NCI-H1930 (cell line): ENCODE measurements at places on chromosomes 6 and 20.

DNA sequence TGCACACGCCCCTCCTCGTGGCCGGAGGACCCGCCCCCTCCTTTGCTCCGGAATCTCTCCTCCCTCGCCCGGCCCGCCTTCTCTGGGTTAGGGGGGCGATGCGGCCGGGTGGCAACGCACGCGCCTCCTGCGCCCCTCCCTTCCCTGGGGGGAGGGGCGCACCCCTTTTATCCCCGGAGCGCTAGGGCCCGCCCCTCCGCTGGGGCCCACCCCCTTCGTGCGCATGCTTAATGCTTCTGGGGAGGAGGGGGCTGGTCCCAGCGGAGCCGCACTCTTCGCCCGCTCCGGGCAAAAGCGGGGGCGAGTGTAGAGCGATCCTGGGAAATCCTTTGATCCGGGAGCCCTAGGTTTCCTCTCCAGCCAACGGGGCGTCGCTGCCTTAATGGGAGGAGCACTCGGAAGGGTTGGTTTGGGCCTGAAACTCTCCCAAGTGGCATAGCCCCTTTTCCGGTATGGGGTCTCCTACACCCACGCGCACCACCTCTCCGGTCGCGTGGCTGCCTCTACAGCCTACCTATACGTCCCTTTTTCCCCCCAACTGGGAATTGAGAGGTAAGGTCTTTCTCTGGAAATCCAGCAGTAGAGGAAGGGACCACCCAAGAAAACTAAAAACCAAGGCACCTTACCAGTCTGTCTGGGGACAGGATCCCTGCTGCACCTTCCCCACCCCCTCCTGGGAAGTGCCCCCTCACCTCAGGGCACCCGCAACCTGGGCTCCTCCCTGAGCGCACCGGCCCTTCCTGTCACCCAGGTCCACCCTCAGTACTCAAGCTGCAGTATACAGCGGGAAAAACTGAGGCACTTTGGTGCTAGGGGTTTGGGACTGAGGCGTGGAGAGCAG is 2.1 kb downstream of the SOX12 start:
- DNase-seq: peak; percentile 89

DNA sequence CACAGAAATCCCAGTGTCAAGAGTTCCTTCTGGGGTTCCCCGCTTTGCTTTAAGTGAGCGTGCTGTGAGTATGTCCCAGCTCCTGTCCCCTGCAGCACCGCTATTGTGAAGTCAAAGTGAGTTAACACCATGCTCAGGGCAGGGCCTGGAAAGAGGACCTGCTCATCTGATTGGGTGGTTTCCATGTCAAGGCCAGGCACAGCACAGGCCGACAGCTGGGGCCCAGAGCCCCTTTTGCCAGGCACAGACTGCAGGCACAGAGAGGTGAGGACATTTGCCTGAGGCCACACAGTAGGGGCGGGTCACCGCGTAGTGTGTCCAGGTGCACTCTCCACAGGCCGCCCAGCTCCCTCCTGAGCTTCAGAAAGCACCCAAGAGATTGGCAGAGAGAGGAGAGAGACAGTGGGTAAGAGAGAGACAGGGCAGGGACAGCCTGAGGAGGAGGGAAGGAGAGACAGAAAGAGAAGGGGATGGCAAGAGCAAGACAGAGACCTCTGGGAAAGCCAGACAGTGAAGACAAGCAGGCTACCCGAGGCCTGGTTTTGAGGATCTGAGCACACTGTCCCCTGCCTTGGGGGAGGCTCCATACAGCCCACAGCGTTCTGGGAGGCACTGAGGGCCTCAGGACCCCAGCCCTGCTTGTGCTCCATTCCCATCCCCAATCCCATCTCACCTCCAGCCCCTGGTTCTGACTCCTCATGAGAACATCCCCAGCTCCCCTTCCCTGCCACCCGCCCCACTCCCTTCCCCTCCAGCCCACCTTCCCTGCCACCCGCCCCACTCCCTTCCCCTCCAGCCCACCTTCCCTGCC is 6.5 kb upstream of the BPIFB1 start:
- DNase-seq: no peak

- DNase-seq: peak; percentile 79
These were observed at the start of gene KCNG1 for GRCh38 chr20:51022803-51023616. TSS of gene KCNG1 (minus strand) at chr20:51023107. CDS start at chr20:51010338, 12,769 bp downstream.

DNA sequence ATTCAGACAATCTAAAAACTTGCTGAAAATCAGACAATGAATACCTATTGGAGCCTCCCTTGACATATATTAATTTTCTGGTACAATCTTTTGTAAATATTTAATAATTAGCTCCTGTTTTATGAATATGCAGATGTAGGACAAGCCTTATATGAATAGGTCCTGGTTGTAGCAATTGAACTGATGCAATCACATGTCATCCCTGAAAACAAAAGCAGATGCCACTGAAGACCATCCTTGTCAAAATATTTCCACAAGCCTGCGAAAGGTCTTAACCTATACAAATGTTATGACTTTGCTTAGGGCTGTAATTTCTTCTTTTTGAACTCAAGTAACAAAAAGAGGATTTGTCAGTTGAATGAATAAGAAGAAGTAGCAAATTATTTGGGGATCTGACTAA is 722.1 kb downstream of the EYS start:
- peak; percentile 10 for DNase-seq

DNA sequence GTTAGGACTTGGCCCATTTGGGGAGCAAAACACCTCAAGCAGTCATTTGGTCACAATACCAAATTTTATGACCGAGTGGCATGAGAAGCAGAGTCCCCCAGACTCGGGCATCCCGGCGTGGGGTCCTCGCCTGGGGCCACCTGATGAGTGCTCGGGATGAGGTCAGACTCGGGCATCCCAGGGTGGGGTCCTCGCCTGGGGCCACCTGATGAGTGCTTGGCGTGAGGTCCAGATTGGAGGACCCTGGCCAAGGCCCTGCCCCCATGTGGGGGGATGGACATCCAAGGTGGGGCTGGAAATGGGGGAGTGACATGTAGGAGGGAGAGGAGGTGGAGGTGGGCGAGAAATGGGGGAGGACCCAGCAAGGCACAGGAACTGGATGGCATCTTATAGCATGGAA is 56.1 kb upstream of the CST7 start:
- no peak for DNase-seq

DNA sequence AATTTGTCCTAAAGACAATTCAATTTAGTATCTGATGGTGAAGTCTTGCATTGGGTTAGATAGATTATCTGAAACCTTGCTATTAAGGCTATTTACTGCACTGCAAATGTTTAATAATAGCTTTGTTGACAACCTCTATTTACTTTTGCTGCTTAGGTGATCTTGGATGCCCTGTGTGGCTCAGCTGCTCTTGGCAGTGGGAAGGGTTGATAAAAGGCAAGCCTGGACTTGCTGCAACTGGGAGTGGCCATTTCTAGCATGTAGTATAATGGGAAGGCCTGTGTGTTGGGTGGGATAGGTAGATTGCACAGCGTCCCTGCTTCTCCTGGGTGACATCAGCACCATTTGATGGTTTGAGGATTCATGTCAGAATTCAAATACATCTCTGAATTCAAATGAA is 49.1 kb downstream of the ARMC2 start:
- DNase-seq: peak; percentile 22

- DNase-seq: no peak
These were observed at the start of gene THBD for GRCh38 chr20:23049201-23050075. TSS of gene THBD (minus strand) at chr20:23049672. CDS start at chr20:23049504, 168 bp downstream.

- DNase-seq: no peak
These were observed 5.5 kb upstream of the PRELID3B start for GRCh38 chr20:59047938-59048680.

GRCh38 chr20:25233016-25233772 is 14.7 kb upstream of the PYGB start:
- no peak for DNase-seq
